ENCODE measurements at places on chromosomes 4 and X. TPM values are rescaled to one million over a fixed set of nuclear protein-coding genes. Genes with fewer than 3 reads are reported as not detected.
A peak's percentile ranks its signal among the peaks of the same experiment; 100 is the strongest.

Gene GPR119
- not detected for polyA plus RNA-seq

Gene SPANXN4
- polyA plus RNA-seq = not detected

Gene MAMLD1
- 10.2 TPM for polyA plus RNA-seq

Gene RNF212
- polyA plus RNA-seq = 13.4 TPM

Gene HSD17B13
- polyA plus RNA-seq = 0.58 TPM

Gene LRAT
- 0.80 TPM for polyA plus RNA-seq

GRCh38 chrX:85052205-85052604 lies 48.5 kb downstream of the APOOL start:
- no peak for DNase-seq

DNA sequence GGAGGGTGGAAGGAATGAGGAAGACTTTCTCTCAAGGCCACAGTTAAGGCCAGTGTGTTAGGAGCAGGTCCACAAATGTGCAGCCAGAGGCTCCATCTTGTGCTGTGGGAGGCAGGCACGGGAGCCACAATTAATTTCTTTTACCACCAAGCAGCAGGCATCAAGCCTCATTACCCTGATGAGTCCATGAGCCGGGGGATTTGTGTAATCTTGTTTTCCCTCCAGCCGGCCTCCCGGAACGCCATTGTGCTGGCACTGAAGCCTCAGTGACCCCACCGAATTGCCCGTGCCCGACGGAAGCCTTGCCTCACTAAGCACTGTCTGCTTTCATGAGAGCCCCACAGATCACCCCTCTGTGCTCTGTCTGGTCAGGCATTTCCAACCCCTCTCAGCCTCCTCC lies 154.7 kb upstream of the STX18 start:
- DNase-seq = peak; percentile 39

- DNase-seq = no peak
Observed at GRCh38 chr4:8644461-8644891, 51.9 kb downstream of the CPZ start.

DNA sequence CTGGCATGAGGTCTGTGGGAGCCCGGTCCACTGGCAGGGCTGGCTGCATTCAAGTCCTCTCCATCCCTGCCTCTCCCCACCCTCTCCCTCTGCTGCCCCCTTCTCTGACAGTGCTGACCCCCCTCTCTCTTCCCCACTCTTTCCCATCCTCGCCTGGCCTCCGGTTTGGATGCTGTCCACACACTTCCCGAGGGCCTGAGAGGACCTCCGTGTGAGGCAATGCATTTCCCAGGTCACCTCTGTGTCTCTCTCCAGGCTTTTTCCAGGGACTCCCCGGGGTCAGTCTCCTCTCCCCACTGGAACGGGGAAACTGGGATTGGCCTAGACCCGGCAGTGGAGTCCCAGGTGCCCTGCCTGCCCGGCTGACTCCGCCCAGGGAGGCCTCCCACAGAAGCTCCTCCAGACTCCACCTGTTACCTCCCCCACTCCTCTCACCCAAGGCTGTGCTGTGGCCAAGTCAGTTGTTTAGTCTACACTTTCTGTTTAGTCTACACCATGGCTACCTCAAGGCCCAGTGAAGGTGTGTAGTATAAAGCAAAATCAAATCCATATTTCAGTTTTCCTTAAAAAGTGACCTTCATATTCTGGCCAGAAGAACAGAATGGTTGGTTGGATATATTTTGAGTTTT lies 146.8 kb downstream of the PTTG2 start:
- DNase-seq = no peak

DNA sequence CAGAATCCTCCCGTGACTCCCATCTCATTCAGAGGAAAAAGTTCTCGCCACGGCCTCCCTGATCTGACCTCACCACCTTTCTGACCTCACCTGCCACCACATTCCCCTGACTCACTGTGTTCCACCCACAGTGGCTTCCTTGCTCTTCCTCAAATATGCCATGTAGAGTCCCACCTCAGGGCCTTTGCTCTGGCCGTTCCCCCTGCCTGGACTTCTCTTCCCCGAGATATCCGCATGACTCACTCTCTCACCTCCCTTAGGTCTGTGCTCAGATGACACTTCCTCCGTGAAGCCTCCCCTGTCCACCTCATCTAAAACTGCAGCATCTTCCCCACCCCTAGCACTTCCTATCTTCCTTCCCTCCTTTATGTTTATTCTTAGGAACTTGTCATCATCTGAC lies 7.2 kb upstream of the TSPYL2 start:
- DNase-seq = no peak

DNA sequence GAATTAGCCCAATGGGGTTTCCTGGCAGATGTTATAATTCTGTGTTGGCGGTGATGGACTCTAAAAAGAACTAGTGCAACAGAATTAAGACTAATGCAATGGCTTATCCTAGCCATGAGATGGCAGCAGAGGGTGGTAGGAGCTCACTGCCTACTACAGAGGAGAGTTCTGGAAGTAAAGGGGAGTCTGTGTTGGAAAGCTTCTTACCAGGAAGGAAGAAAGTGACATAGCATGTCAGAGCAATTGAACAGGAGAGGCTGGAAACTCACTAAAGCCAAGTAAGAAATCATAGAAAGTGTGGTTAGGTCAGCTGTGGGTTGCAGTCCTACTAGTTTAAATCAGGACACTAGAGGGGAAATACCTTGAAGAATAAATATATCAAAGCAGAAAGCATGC lies 6.3 kb upstream of the TRPC5OS start:
- peak; percentile 17 for DNase-seq

GRCh38 chr4:183798301-183799253 lies 106.5 kb upstream of the STOX2 start:
- no peak for DNase-seq

GRCh38 chrX:104288269-104288668 lies 33.5 kb upstream of the ESX1 start:
- no peak for DNase-seq

GRCh38 chr4:72119946-72120345 lies 88.1 kb downstream of the NPFFR2 start:
- DNase-seq = no peak

DNA sequence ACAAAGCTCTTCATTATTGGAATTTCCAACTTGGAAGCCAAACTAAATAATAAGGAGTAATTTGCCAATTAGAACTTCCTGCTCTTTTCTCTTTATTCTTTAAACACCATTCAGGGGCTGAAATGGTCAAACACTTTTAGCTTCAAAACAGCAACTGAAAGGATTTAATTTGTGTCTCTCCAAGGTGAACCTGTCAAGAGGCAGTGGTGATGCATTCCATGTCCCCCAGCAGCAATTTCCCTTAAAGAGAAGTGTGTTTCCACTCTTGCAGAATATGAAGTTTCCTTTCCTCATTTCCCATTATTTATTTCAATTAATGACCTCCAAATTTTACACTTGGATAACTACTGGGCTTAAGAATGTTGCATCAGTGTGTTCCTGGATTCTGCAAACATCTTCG lies 156.0 kb downstream of the COL25A1 start:
- DNase-seq = no peak

DNA sequence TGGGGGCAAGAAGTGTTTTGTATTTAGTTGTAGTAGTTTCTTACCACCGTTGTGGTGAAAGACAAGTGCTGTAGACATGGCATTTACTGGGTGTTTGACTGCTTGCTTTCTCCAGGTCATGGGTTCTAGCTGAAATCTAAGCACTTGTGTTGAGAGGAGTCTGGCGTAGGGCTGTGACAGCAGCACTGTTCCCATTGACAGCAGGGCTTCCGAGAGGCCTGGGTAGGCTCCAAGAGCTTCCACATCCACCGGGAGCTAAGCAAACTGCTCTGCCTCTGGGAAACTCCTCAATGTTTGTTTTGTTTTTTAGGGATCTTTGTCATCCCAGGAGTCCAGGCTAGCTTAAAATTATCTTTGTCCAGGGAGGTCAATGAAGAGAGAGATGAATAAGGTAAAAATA lies 44.3 kb downstream of the BMPR1B start:
- no peak for DNase-seq

GRCh38 chr4:30866907-30867306 lies 146.7 kb downstream of the PCDH7 start:
- no peak for DNase-seq

GRCh38 chr4:154640999-154641398 lies 28.5 kb upstream of the FGG start:
- no peak for DNase-seq

DNA sequence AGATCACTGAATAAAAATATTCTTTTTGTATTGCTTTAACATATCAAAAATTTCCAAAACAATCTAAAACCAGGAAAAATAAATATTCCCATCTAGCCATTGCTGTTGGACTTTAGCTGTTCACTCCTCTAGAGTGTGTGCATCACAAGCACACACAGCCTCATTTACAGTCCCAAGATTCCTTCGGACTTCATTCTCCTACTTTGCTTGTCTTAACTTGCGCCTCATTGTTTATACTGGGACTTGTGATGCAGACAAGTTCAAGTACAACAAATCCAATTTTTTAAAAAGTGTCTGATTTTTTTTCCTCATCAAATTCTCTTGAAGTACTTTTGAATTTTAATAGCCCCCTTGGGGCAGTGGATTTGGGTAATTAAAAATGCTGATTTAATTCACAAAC lies 55.6 kb downstream of the TLL1 start:
- no peak for DNase-seq

DNA sequence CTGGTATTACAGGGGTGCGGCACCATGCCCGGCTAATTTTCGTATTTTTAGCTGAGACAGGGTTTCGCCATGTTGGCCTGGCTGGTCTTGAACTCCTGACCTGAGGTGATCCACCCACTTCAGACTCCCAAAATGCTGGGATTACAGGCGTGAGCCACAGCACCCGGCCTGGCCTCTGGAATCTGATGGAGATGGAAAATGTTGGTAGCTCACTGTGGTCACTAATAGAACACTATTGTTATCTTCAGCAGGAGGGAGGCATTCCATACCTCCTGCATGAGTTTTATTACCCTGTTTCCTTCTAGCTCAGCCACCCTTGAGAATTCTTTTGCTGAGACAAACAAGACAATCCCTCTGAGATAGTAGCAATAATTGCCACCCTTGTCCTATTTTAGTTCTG lies 105.0 kb downstream of the SHROOM3 start:
- no peak for DNase-seq

DNA sequence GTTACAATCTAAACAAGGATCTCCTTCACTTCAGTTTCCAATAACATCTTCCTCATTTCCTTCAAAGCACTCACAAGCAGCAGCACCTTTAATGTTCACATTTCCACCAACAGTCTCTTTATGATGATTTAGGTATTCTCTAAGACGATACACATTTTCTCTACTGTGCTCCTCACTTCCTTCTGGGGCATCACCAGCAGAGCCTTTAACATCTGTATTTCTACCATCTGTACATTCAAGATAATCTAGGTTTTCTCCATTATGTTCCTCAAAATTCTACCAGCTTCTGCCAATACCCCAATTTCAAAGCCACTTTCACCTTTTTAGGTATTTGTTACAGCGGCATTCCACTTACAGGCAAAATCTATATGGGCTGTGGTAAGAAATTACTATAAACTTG lies 80.6 kb downstream of the FBXW7 start:
- DNase-seq = no peak

DNA sequence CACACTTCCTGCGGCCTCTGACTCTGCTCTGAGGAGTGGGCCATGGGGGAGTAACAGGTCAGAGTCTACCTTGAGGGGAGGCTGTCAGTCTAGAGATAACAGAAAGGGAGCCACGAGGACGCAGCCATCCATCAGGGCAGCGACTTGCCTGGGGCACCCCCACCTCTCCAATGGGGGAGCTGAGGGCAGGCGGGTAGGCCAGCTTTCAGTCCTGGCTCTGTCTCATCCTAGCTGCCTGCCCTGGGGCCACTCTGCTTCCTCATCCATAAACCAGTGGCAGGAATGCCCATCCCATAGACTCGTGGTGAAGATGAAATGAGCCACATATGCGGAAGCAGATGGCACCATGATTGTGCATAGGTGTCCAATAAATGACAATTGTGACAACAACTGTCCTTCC lies 13.2 kb downstream of the MAGED2 start:
- DNase-seq = no peak

- DNase-seq = no peak
Observed at GRCh38 chrX:39536211-39536610, 561.5 kb downstream of the BCOR start.

- DNase-seq = no peak
Observed at GRCh38 chr4:115149106-115149505, 35.7 kb upstream of the NDST4 start.

DNA sequence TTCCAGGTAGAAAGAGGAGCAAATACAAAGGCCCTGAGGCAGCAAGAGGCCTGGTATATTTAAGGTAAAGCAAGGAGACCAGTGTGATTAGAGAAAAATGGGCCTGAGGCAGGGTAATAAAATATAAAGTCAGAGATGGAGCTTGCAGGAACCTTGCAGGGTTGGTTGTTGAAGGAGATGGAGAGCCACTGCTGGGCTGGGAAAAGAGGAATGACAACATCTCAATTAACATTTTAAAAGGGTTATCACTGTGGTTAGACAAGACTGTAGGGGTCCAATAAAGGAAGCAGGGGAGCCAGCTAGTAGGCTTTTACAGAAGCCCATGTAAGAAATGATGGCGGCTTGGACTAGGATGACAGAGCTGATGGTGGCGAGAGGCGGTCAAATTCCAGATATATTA lies 205.5 kb upstream of the MBNL3 start:
- DNase-seq = no peak

DNA sequence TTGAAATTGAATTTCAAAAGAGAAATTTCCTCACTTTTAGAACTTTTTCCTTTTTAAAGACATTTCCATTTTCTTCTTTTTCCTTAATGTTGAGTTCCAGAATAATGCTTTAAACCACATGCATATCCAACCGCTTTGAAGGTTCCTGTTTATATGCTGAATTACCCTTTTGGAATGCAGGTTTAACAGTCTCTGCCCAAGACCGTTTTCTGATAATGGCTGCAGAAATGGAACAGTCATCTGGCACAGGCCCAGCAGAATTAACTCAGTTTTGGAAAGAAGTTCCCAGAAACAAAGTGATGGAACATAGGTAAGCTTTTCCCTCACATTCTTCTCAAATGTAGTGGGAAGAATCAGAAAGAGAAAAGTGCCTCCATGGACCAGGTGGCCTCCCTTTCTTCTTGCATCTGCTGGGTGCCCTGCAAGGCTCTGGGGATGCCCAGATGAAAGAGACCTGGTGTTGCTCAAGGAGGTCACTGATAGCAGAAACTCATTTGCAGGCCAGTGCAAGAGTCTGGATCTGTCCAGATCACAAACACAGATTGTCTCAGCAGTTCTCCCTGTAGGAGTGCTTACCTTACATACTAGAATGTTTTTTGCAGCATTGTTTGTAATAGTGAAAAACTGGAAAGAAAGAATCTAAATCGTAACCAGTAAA lies 42.9 kb downstream of the MOSPD2 start:
- no peak for DNase-seq

- DNase-seq = no peak
Observed at GRCh38 chr4:15753081-15753480, 25.0 kb upstream of the CD38 start.

GRCh38 chr4:158722917-158723793 lies at the start of gene PPID:
PPID (minus strand) TSS chr4:158723396; CDS start chr4:158723288, 108 bp downstream.
- DNase-seq = peak; percentile 76

All from left renal pelvis (tissue), 4 donors.